ENCODE measurements at places on chromosomes 11 and 22. TPM values are rescaled to one million over a fixed set of nuclear protein-coding genes. Genes with fewer than 3 reads are reported as not detected.

DNA sequence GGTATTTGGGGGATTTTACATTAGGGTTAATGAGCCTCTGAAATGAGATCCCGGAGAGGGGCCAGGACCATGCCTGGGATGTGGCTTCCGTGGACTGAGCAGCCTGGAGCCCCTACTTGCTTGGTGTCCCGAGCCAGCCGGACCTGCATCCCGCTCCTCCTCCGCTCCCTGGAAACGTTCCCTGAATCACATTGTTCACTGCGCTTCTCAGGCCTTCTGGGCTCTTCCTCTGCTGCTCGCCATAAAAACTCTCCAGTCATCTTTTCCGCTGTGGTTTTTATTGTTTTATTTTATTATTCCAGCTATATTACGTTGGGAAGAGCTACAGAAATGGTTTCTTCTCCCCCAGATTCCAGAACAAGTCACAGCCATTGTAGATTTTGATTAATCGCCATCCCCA, 13.3 kb upstream of the KCNQ1OT1 start:
- no peak for DNase-seq

DNA sequence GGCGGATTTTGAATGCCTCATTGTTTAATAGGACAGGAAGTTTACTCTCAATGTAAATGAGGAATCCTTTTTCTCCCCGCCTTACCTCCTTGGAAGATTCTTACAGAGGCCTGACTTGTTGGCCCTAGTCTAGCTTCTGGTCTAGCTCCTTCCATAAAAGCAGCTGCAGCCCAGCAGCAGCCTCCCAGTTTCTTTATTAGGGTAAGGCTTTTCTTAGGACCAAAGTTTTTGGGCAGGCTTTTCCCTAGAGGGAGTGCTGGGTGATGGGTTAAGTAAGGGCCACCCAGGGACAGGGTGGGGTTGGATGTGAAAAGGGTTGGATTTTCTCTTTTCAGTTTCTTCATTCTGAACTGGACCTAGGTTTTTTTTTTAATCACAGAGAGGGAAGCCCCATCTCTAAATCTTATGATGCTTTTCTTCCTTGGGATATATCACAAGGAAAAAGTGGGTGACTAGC, 49.7 kb downstream of the LIF start:
- DNase-seq: no peak

- DNase-seq: no peak
These were observed 56.1 kb upstream of the GNAZ start for GRCh38 chr22:23014250-23014649.

GRCh38 chr22:40853333-40853732, 3.1 kb downstream of the ST13 start:
- no peak for DNase-seq

The GP1BB gene
- 7.0 TPM for polyA plus RNA-seq

The CFAP300 gene
- 4.6 TPM for polyA plus RNA-seq
